ENCODE measurements at places on chromosomes 12 and 14.

DNA sequence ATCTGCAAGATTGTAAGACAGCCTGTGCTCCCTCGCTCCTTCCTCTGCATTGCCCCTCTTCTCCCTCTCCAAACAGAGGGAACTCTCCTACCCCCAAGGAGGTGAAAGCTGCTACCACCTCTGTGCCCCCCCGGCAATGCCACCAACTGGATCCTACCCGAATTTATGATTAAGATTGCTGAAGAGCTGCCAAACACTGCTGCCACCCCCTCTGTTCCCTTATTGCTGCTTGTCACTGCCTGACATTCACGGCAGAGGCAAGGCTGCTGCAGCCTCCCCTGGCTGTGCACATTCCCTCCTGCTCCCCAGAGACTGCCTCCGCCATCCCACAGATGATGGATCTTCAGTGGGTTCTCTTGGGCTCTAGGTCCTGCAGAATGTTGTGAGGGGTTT, 37.4 kb downstream of the DAD1 start:
- no peak for DNase-seq

GRCh38 chr14:24197056-24197450, 1.8 kb upstream of the TM9SF1 start:
- no peak for DNase-seq

DNA sequence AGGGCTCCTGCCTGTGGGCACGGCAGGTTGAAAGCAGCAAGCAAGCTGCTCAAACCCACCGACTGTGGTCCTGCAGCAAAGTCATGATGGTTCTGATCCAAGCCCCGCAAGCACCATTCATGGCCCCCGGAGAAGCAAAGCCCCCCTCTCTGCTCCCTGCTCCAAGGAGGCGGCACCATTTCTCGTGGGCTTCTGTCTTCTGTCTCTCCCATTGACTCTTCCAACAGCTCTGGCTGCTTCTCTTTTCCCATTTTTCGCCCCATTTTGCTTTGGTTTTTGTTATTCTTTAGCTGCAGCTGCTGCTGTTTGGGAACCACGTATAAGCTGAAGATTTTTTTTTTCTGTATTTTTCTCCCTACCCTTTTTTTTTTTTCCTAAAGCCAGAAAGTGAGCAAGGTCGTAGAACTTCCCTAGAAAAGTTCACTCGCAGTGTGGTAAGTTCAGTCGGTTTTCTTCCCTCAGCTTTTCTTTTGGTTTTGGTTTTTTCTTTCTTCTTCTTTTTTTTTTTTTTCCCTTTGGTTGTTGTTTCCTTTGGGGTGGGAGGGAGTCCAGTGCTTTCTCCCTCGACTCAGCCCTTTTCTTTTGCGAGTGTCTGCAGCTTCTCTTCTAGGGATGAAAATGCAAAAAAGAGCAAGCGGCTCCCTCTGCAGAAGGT, 354.1 kb downstream of the DPF3 start:
- DNase-seq, result no peak

DNA sequence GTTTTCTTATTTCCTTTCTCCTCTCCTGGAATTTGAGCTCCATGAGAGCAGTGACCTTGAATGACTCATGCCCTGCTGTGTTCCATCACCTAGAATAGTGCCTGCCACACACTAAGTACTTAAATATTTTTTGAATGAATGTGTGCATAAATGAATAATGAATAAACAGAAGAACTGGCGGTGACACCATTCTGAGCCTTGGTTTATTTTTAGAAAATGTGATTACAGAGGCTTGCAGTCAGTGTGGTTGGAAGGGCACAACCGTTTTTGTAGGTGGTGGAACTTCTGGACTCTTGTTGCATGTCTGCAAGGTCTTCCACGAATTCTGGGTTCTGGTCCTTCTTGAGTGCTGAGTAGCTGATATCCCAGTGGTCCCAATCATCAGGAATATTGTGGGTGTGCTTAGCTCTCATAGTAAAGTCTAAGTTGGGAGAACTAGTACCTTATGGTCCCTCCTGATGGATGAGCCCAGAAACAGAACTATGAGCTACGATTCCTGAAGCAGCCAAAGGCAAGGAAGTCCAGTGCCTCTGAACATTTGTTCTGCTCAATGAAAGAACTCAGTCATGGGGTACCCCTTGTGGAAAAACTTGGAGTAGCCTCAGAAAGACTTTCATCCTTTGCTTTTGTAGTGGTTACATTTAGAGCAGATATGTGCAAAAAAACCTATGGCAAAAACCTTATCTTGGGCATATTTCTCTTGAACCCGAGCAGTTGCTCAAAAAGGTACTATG, 28.8 kb upstream of the BHLHE41 start:
- no peak for DNase-seq

DNA sequence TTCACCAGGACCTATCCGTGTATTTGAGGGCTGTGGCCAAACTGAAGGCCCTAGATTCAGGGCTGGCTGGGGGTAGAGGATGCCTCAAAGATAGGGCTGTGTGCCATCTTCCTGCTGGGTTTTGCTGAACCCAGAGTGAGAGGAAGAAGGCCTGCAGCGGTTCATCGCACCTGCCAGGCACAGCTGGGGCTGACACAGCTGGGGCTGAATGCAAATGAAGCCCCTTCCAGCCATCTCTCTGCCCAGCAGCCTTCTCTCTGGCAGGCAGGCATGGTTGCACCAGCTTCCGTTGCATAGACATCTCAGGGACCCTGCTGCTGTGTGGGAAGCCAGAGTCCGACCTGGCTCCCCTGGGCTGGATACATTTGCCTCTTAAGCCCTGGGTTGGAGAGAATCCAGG, 152.4 kb downstream of the TSPAN9 start:
- DNase-seq, result no peak

DNA sequence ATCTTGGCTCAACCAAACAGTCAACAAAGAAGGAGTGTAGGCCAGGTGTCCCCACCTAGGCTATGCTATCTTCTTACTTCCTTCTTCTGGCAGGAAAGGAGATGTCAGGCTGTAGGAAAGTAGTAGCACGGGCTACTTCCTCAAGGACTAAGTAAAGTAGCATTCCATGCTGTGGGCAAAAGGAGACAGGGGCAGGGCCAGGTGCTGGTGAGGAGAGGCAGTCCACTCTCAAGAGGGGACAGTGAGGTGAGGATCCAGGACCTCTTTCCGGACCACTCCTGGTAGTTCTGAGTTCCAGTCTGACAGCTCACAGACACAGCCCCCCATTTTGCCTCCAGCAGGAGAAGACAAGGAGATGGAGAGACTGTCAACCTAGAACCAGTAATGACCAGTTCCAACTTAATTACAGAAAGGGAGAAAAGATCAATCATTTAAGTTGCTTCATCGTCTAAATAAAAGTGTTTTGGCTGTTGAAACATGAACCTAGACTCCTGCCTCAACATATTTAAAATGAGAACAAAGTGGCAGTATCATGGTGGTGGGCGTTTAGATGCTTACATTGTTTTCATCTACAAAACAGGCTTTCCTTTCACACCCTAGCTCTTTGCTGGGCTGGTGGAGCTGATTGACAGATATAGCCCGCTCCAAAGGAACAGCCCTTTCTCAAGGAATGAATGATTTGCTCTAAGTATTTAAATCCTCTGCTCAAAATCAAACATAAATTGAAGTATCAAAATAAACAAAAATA, 5.1 kb upstream of the SSTR1 start:
- no peak for DNase-seq

DNA sequence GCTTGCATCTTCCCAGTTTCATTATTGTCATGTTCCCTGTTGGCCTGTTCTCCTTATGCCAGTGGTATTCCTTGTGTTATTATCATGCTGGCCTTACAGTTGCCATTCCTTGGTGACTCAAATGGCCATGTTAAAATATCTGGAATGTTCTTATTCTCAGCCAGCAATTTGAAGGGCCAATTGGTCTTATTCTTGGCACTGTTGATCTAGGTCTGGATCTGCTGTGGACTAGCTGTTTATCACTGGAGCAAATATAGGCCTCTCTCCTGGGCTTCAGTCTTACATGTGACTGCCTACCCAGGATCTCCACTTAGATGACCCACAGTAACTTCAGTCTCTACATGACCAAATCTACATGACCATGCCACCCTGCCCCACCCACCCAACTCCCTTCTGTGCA, 5.4 kb downstream of the CIPC start:
- DNase-seq, result no peak

DNA sequence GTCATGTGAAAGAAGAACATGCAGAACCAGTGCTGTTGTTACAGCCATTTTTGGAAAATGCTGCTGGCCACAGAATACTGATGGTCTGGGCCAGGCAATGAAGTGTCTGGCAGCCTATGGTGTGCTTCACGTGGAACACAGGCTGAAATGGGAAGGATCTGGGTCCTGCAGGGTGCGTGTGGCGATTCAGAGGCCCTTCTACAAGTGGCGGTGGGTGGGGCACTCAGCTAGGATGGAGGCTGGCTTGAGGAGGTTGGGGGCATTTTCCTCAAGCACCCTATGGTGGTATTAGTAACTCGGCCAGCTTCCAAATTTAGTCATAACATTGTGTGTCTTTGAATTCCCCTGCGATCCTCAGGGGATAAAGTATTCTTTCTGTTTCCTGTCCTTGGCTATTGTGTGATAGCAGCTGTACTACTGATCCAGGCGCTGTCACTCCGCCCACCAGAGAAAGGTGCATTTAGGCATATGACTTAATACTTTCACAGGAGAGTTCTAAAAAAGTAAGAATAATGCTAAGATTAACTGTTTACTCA, 9.2 kb upstream of the RAD52 start:
- DNase-seq, result no peak

DNA sequence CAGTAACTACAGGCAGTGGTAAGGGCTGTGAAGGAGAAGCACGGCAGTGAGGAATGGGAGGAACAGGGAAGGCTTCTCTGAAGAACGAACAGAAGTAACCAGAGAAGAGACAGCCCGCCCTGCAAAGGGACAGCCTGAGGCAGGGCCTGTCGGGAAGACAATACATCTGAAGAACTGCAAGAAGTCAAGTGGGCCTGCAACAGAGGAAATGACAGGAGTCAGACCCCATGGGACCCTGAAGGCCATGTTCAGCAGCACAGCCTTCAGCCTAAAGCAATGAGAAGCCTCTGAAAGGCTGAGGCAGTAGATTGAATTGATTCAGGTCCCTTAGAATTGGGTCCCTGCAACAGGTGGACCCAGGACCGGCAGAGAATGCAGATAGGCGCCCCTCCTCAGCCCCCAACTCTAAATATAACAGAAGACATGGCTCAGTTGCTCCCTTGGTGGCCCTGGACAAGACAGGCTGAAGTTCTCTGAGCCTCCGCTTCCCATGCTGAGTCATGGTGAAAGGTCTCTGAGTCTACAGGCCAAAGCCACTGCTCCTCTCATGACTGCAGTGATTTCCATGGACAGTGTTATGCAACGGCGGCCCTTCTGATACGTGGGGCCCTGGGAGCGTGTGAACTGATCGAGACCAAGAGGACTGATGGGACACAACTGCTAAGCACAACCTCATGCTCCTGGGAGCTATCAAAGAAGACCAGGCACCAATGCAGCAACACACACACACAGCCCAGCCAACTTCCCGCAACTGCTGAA, 10.8 kb upstream of the ACTR6 start:
- no peak for DNase-seq

- DNase-seq, result no peak
Observed at GRCh38 chr14:47676315-47676617, 861 bp upstream of the MDGA2 start.

DNA sequence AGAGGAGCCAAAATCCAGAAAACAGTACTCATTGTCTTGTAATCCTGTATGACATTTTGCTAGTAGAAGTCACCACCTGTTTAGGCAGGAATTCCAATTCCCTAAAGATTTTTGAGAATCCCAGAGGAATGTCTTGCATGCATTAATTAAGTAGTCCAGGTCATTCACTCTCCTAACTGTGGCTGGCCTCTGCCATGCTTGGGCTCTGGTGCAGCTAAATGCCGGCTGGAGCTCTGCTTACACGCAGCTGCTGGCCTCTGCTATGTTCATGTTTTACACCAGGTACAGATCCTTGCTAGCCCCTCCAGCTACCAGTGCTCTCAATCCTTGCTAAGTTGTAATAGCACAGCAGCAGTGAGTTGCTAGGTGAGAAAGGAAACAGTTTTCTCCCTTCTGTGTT, 16.3 kb upstream of the HIF1A start:
- DNase-seq, result no peak

GRCh38 chr14:33432407-33433023, 493.8 kb downstream of the NPAS3 start:
- no peak for DNase-seq

DNA sequence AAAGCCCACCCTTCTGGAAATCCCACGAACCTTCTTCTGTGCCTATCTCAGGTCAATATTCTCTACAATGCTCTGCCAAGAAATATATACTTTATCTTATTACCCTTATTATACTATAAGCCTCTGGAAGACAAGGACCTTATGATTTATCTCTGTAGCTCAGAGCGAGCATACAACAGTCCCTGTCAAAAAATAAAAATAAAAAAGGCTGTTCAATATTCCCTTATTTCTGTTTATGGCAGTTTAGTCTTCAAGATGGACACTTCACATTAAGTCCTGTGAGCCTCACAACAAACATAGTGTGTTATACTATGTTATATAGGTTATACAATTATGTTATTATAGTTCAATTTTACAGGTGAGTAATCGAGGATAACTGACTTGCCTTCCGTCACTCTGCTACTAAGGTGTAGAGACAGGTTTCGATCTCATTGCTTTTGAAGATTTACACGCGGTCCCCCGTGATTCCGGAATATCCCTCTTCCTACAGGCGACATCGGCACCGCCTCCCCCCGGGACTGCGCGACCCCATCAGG, 562 bp downstream of the EAPP start:
- DNase-seq, result no peak

DNA sequence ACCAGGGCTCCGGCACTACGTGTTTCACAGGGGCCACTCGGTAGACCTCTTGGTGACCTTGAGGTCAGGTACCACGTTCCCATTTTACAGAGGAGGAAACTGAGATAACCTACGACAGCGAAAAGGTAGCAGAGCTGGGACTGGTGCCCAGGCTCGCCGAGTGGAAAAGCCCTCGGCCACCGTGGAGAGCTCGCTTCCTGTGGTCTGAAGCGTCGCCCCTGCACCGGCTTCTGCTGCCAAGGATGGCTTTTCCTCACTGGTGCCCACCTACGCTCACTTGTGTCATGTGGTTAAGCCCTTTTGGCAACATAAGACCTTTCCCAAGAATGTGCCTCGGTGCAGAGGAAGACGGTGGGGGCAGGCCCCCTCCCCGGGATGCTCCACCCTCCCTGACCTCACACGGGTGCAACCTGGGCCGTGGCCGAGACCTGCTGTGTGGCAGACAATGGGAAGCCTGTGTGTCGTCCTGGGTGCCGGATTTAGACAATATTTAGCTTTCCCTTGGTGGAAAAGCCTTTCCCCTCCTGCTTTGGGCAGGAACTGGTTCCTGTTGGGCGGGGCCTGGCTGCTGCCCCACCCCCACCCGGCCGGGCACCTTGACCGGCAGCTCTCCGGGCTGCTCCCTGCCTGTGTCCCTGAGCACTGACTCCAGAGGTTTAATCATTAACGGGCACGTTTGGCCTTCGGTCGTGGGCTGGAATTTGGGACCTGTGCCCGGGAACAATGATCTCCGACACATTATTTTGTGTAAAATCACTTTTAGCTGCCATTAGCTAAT, 32.4 kb upstream of the PPP1R13B start:
- peak; percentile 51 for DNase-seq

GRCh38 chr14:90600619-90601018, 203.8 kb downstream of the CALM1 start:
- no peak for DNase-seq

- DNase-seq, result no peak
Observed at GRCh38 chr14:89365061-89365801, 51.8 kb downstream of the FOXN3 start.

All from psoas muscle (tissue), 8 donors.